GM12864 (cell line): ENCODE measurements at places on chromosomes 3 and 15.

DNA sequence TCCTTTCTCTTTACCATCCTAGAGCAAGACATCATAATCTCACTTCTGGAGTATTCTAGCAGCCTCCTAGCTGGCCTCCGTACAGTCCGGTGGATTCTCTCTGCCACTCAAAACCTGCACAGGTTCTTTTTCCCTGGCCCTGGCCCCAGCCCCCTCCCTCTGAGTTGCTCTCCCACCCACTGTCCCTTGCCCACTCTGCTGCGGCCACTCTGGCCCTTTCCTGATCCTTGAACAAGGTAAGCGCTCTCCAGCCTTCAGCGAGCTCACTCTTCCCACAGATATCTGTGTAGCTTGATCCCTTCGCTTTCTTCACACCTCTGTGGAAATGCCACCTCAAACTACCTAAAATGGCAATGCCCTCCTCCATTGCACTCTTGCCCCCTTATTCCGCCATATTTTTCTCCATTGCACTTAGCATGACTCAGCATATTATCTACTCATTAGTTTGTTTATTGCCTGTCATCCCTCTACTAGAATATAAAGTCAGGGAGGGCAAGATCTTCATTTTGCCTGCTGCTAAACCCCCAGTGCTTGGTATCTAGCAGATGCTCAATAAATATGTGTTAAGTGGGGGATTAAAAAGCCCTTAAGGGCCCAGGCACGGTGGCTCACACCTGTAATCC, 65.6 kb upstream of the ATP13A3 start:
- no peak for DNase-seq

DNA sequence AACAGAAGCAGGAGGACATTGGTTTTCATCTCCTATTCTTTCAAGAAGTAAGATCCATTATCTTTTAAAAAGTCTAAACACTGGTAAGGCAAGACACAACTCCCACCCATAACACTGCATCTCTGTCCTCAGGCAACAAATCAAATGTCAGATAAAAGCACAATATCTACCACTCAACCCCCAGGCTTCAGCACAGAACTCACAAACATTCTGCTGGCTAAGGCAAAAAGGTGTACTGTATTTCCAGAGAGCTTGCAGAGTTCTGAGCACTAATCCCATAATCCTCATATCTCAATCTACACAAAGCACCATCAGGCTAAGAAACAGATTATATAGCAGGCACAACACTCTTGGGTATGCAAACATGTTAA, 20.9 kb downstream of the RAF1 start:
- no peak for DNase-seq

GRCh38 chr15:75163150-75163564, 38.5 kb upstream of the C15orf39 start:
- DNase-seq, result no peak

DNA sequence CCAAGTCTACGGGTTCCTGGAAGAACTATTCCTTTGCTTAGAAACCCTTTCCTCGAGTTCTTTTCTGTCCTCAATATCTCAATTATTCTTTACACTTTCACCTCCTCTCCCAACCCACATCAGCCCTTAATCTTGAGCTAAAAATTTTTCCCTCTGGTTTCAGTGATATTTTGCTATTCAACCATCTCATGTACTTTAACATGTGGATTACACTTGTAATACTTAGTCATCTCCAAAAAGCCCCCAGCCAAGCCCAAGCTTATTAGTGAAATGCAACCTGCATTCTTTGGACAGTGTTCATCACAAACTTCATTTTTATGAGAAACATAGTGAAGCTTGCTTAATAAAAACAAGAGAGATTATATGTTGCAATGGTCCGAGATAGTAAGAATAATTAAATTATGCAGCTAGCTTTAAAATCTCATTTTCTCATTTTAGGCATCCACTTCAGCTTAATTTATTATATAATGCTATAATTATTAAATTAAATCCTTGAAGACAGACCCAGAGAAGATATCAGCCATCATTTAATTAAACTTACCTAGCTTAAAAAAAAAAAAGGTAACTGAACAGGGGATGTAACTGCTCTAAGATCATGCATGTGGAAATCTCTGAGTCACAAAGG, 534.5 kb upstream of the TBL1XR1 start:
- no peak for DNase-seq

GRCh38 chr3:139318431-139318816, 25.4 kb upstream of the MRPS22 start:
- DNase-seq, result no peak

DNA sequence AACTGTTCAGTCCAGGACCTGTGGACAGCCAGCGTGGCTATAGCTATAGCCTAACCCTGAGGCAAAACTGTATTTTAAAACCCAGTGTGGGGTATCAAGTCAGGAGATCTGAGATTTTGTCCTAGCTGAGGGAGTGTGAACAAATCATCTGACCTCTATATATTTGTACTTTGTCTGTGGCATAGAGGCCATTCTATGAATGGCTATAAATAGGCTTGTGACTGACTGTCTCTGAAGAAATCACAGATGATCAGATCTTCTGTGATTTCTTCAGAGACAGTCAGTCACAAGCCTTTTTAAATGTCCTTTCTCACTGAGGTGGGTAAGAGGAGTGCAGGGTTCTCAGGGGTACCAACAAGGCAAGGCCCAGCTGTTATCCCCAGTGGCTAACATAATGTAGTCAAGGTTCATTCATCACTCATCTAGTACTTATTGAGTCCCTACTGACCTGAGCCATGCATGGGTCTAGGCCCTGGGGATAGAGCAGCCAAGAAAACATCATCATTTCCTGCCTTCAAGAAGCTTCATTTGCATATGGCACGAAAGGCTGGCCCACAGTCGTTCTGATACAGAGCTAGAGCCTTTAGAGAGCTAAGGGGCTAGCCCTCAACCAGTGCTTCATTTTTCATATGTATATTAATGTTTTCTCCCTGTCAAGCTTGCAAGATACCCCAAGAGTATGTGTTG, 53.3 kb downstream of the TIPARP start:
- peak; percentile 8 for DNase-seq

DNA sequence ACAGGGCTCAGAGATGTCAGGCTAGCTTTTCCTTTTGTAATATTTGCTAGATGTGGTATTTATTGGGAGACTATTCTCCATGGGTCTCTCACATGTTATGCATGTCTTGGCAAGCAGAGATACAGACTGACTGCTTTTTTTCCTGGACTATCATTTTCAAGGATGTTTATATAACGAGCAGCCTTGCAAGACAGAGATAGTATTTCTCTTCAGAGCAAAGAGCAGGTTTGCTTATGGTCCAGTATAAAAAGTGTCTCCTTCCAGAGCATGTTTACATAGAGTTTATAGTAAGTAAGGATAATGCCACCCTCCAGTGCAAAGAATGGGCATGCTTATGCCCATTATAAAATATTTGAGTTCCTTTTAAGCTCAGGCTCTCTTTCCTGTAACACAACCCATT, 24.6 kb downstream of the GTF2E1 start:
- DNase-seq, result no peak

DNA sequence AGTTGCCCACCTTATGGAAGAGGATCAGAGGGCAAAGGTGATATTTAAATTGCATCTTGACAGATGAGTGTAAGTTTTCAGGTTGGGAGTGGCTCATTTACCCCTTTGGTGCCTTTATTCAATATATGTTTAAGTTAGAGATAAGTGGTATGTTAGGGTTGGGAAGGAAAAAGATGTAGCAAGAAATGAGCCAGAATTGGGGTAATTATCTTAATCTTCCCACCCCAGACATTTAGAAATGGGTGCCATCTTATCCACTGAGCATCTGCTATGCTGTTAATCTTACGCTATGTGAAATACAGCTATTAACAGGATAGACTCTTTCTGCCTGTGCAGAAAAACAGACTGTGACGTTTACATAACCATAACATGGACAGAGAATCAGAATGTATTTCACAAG, 6.3 kb downstream of the CMTM7 start:
- DNase-seq, result no peak
